ENCODE measurements at places on chromosomes 2 and 18.

DNA sequence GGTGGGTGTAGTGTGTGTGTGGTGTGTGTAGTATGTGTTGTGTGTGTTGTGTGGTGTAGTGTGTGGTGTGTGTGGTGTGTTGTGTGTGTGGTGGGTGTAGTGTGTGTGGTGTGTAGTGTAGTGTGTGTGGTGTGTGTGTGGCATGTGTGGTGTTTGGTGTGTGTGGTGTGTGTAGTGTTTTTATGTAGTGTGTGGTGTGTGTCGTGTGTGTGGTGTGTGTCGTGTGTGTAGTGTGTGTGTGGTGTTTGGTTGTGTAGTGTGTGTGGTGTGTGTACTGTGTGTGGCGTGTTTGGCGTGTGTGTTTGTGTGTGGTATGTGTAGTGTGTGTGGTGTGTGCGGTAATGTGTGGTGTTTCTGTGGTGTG lies 4.7 kb upstream of the RTP5 start:
- no peak for DNase-seq

DNA sequence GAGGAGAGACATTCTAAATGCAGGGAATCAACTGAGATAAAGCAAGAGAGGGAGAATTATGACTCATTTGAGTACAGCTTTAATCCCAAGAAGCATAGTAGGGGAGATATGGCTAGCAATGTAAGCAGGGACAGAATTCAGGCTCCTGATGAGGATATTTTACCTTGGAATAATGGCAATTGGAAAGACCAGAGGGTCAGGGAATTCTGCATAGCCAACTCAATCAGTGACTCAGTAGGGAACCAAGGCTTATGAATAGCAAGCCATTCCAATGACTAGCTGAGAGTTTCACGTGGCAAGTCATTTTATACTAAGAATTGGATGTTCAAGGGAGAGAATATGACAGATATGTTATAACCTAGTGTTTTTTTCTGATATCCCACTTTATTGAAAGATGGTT lies 563.8 kb upstream of the NETO1 start:
- DNase-seq: no peak

DNA sequence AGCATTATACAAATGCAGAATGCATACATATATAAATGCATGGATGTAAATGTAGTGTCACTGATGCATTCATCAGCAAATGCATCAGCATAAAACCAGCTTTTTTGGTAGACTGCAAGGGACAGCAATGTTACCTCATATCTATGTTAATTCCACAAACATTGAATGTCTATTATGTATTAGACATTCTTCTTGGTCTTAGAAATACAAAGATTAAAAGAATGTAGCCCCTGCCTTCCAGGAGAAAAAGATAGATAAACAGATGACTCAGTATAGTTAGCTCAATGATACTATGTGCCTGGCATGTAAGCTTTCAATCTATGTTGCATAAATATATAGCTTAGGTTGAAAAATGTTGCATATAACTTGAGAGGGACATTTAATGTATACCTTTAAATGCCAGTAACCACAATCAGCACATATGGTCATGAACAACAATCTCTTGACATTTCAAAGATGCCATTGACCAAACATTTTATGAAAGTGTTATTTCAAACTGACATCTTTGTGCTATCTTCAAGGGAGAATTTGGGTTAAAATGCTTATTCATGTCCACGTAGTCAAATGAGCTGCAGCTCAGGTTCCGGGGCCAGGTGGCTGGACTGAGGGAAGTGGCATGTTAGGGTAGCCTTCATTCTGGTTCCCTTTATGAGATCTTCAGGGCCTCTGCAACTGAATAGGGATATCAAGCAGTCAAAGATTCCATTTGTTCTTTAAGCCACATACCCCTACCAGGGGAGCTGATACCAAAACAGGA lies 45.2 kb upstream of the GCG start:
- no peak for DNase-seq

DNA sequence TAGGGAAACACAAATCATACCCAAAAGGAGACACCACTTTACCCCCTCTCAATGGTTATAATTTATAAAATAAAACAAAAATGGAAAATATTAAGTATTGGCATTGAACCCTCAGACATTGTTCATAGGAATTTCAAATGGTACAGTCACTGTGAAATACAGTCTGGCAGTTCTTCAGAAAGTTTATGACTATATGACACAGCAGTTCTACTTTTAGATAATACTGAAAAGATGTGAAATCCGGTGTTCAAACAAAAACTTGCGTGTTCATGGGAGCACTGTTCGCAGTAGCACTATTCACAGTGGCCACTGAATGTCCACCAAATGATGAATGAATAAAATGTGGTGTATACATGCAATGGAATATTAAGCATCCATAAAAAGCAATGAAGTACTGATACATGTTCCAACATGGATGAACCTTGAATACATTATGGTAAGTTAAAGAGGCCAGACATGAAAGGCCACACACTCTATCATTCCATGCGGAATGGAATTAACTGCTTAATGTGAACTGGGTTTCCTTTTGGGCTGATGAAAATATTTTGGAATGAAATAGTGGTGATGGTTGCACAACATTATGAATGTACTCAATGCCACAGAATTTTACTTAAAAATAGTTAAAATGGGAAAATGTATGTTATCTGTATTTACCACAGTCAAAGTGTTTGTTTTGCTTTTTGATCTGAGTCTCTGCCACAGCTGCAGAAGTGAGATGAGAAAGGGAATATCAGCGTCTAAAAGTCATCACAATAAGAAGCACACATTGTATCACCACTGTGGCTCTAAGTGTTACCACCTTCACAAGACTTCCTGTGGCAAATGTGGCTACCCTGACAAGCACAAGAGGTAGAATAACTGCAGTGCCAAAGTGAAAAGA lies 864.6 kb downstream of the SUCLG1 start:
- DNase-seq: no peak

Data from stimulated activated CD4-positive, alpha-beta T cell treated with anti-CD3 and anti-CD28 coated beads, TNF-alpha, amount 100 ng/mL, for 4 hours (primary cell).